ENCODE measurements at places on chromosomes 7 and 10. TPM values are rescaled to one million over a fixed set of nuclear protein-coding genes. Genes with fewer than 3 reads are reported as not detected.

- DNase-seq = no peak
Measured at GRCh38 chr10:49644035-49644646, 30.3 kb downstream of the CHAT start.

Gene GPR26
- not detected for total RNA-seq

Gene NPY
- not detected for total RNA-seq

DNA sequence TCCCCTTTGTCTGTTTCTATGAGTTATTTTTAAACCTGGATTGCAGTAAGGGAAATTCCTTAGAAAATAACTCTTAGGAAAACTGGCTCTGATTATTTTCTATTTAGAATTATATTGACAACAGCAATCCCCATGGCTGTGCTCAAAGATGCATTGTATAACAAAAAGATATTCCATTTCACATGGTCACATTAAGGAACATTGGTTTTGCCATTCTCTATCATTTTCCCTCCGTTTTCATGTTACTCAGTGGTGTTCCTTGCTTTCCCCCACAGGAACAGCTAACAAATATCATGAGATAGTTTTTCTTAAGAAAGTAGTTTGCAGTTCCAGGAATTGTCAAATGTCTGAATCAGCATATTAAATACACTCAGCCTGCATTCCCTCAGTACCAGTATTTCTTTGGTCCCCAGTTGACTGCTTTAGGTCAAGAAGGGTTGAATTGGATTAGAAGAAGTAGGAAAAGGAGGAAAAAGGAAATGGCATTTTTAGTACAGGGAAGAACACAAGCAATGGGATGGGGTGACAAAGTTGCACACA lies 436.7 kb downstream of the TNS3 start:
- no peak for DNase-seq

DNA sequence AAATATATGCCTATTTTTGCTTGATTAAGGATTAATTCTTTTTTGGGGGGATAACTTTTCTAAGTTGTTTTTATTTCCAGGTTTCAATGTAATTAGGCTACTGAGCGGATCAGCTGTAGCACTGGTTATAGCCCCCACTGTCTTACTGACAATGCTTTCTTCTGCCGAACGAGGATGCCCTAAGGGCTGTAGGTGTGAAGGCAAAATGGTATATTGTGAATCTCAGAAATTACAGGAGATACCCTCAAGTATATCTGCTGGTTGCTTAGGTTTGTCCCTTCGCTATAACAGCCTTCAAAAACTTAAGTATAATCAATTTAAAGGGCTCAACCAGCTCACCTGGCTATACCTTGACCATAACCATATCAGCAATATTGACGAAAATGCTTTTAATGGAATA lies 1.0 kb downstream of the LRRTM3 start:
- DNase-seq = no peak

GRCh38 chr7:108515013-108515412 lies 10.9 kb downstream of the PNPLA8 start:
- DNase-seq = no peak

Gene KCP
- 0.17 TPM for total RNA-seq

DNA sequence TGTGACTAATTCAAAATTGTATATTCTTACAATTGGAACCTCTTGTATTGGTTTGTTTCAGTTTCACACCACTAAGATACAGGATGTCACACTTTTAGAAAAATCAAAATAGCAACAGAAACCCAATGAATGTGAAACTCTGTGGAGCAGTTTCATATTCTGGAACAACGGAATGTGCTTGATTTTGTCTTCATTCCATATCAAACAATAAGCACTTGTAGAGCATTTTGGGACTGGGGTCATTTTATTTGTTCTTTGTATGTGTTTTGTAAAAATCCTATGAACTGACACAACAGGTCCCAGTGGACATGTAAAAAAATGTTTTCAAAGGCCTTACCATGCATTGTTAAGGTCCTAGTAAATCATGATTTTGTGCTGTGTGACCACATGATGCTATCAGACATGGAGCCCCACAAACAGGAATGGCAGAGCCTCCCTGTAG lies 123.1 kb downstream of the DKK1 start:
- no peak for DNase-seq

- DNase-seq = no peak
Measured at GRCh38 chr10:74190494-74190893, 39.5 kb downstream of the ADK start.

DNA sequence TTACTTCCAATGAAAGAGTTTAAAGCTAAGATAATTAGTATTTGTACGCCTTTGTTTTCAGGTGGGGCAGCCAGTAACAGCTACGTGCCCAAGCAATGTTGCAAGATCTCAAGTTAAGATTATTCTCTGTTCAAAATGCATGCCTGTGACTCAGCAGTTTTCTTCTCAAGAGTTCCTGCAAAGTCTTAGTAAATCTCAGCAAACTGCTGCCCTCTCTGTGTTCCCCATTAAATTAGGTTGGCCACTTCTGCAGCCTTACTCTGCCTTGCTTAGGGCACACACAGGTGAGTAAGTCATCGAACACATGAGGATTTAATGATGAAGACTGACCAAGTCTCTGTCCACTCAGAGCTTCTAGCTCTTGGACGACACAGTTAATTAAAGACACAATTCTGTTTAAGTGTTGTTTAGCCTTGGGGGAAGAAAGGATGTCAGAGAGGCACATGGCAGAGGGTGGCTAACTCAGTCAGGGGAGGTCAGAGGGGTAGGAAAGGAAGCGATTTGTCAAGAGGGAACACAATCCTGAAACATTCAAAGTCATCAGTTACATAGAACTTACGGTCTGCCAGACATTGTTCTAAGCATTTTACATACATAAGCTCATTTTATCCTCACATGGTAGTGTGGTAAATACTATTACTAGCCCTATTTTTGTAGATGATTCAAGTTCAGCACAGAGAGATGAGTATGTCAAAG lies 20.2 kb upstream of the SLC35G1 start:
- DNase-seq = no peak

DNA sequence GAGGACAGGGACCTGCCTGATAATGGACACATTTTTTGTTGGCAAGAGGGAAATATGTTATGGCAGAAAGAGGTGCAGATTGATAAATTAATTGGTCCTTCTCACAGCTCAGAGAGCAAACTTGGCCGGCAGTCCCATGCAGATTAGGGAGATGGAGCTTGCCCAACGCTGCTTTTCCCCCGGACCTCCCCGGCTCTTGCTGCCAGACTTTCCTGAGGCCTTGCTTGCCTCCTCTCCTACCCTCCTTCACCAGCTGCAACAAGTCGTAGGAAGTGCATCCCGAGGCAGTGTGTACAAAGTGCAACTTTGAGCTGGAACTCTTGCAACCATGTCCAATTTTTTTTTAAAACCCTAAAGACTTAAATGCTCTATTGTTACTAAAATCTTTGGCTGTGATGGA lies 215.5 kb downstream of the LRMDA start:
- DNase-seq = no peak

- DNase-seq = no peak
Measured at GRCh38 chr7:138871065-138871813, 73.2 kb upstream of the ATP6V0A4 start.

DNA sequence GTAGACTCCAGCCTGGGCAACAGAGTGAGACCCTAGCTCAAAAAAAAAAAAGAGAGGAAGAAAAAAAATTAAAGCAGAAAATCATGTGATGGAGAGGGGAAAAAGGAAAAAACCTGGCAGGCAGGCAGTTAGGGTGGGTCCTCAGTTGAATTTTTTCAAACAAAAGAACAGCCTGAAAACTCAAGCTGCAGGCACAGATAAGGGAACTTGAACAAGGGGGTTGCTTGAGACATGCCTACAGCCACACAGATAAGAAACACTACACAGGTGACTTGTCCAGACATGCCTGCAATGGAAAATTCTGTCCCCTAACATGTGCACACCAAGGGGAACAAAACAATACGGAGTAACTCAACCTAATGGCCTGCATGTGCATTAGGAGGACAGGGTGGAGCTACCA lies 19.2 kb downstream of the VIM start:
- DNase-seq = no peak

DNA sequence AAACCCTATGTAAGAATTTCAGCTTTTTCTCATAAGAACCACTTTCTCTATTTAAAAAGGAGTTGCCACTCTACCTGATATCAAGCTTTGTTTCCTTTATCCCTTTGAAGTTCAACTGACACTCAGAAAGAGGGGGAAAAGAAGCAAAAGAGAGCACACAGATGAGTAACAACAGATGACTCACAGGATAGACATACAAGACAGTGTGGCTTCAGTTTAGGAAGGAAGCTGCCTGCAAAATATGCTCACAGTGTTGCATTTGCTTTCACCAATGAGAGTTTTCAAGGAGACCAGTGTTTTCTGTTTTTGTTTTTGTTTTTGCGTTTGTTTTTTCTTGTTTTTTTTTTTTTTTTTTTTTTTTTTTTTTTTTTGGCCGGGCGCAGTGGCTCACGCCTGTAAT lies 1181.6 kb downstream of the DNAJB9 start:
- no peak for DNase-seq

DNA sequence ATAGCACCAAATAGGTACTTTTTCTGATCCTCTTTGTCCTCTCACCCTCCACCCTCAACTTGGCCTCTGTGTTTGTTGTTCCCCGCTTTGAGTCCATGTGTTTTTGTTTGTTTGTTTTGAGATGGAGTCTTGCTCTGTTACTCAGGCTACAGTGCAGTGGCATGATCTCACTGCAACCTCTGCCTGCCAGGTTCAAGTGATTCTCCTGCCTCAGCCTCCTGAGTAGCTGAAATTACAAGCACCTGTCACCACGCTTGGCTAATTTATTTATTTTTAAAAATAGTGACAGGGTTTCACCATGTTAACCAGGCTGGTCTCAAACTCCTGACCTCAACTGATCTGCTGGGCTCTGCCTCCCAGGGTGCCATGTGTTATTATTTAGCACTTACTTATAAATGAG lies 5.3 kb downstream of the ZNF273 start:
- DNase-seq = no peak

DNA sequence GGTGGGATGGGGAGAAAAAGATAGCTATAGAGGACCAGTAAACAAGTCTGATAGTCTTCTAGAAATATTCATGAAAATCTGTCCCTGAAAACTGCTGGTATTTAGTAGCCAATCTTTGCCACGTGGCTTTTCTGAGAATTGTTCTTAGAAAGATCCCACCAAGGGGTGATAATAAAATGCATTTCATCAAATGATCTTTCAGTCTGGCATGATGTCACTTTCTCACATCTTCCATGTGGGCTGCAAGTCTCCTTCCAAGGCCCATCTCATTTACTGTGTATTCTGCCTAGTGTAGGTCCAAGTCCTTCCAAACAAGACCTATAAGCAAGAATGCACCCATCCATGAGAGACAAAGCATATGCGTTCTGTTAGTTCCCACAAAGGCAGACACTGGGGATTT lies 226.0 kb downstream of the CHCHD3 start:
- no peak for DNase-seq

DNA sequence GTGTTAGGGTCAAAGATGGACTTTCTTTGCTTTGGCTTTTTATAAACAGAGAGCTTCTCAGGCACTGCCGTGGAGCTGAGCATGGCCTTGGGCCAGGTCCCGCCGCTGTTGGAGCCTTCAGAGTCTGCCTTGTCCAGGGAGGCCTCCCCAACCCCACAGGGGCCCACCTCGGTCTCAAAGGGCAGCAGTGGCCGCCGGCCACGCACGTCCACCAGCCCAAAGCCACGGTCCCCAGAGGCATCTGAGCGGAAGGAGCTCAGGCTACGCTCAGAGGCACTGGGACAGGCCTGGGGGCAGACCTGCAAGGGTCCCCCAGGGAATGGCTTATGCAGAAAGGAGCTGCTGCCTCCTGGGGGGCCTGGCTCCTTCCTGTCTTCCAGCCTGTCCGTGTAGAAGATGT lies 105.0 kb downstream of the DLG5 start:
- DNase-seq = no peak

GRCh38 chr10:24279166-24279565 lies 70.2 kb downstream of the KIAA1217 start:
- no peak for DNase-seq

DNA sequence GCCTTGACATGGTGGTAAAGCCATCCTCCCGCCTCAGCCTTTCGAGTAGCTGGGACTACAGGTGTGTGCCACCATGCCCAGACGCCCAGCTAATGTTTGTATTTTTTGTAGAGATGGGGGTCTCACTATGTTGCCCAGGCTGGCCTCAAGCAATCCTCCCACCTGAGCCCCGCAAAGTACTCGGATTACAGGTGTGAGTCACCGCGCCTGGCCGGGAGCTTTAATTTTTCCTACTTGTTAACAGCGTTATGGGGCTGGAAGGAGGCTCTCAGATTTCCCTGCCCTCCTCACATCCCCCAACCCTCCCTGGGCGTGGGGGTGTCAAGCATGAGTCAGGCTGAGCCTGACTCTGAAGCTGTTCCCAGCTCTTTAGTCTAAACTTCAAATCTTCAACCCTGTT lies 8.3 kb downstream of the ALKBH4 start:
- no peak for DNase-seq

Gene MYO3A
- total RNA-seq = not detected

Gene RPS24
- 1,505 TPM for total RNA-seq

Gene VAX1
- total RNA-seq = not detected

- DNase-seq = no peak
Measured at GRCh38 chr10:90319188-90319914, 538.5 kb downstream of the HTR7 start.

Gene HEPACAM2
- total RNA-seq = not detected

GRCh38 chr7:26157520-26158105 lies 5.6 kb downstream of the NFE2L3 start:
- no peak for DNase-seq

- DNase-seq = no peak
Measured at GRCh38 chr7:107725138-107725740, 18.7 kb upstream of the CBLL1 start.

DNA sequence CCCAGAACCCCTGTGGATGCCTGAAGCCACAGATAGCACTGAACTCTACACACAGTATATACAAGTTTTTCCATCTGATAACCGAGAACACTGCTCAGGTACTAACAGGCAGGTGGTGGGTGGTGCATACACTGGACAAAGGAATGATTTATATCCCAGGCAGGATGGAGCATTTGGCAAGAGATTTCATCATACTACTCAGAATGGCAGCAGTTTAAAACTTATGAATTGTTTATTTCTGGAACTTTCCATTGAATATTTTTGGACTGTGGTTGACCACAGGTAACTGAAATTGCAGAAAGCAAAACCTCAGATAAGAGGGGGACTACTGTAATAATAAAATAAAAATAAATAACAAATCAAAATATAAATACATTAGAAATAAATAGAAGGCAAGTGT lies 10.9 kb upstream of the KCNMA1 start:
- DNase-seq = no peak

Gene ZNF117
- 14.2 TPM for total RNA-seq

GRCh38 chr7:131431756-131432155 lies 104.1 kb downstream of the MKLN1 start:
- no peak for DNase-seq

DNA sequence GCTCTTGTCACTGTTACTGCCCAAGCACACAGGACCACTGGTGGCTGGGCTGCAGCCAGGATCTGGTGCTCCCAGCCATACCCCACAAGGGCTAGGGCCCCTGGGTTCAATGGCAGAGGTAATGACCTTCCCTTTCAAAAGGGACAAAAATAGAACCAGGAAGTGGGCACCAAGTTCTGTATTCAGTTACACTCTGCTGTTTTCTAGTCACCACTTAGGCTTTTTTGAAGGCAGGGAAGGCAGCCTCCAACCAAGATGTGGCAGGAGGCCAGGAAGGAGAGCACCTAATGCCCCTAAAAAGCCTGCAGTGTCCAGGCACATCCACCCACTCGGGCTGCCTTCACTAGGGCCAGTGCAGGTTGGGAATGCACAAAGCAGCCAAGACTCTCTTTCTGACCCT lies 47.8 kb downstream of the NOD1 start:
- DNase-seq = no peak

GRCh38 chr10:92395271-92395670 lies 104.3 kb downstream of the MARCHF5 start:
- no peak for DNase-seq

- DNase-seq = no peak
Measured at GRCh38 chr10:9786576-9786975, 1231.1 kb upstream of the CELF2 start.
